ENCODE measurements at places on chromosomes 3 and 15. TPM values are rescaled to one million over a fixed set of nuclear protein-coding genes. Genes with fewer than 3 reads are reported as not detected.

DNA sequence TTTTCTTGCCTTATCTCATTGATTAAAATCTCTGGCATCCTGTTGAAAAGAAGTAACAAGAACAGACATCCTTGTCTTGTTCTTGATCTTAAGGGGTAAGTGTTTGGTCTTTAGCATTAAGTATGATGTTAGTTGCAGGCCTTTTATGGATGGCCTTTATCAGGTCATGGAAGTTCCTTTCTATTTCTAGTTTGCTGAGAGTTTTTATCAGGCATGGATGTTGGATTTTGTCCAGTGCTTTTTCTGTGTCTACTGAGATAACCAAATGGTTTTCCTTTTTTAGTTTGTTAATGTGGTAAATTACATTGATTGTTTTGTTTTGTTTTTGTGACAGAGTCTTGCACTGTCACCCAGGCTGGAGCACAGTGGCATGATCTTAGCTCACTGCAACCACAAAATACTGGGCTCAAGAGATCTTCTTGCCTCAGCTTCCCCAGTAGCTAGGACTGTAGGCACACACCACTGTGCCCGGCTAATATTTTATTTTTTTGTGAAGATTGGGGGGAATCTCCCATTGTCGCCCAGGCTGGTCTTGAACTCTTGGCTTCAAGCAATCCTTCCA is 26.3 kb downstream of the MRAS start:
- no peak overlapping the region for H3K4me3 ChIP-seq
- DNase-seq, result no peak
- no peak overlapping the region for H3K27ac ChIP-seq
- peaks cover 3% of the 10 kb centered on the region for H3K4me1 ChIP-seq
- H3K36me3 ChIP-seq, result peaks cover 5% of the 10 kb centered on the region

CD200 gene
- 2.8 TPM for total RNA-seq

DNA sequence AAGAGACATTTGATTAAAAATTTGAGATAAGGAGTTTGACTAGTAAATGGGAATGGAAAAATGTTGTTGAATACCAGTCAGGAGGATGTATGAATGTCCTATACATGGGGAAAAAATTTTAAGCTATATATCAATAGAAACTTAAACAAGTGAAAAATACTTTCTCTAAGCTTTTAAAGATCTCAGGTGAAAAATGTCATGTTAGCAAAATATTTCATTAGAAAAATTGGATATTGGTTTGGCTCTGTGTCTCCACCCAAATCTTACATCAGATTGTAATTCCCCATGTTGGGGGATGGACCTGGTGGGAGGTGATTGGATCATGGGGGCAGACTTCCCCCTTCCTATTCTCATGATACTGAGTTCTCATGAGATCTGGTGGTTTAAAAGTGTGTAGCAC is 279.6 kb upstream of the CADM2 start:
- H3K36me3 ChIP-seq, result no peaks in the 10 kb centered on the region
- DNase-seq, result no peak
- no peak overlapping the region for H3K27ac ChIP-seq
- H3K4me3 ChIP-seq, result no peak overlapping the region
- H3K4me1 ChIP-seq, result no peaks in the 10 kb centered on the region
- no peaks in the 10 kb centered on the region for H3K27me3 ChIP-seq

DNA sequence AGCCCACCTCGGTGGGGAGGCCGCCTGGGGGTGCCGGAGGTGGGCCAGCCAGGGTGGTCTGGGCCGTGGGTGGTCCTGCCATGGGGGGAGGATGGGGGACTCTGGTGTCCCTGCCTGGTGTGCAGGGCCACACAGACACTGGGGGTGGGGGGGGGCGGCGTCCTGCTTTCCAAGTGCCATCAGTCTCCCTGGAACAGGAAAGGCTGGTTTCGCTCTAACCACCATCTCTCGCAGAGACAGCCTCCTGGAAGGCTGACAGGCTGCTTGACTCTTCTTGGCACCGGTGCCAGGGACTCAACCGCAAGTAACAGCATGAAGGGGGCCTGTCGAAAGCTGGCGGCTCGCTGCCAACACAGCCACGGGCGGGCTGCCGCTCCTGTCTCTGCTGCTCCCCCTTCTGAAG is 40.3 kb downstream of the RGMA start:
- no peak overlapping the region for H3K4me3 ChIP-seq
- H3K27me3 ChIP-seq, result peaks cover 7% of the 10 kb centered on the region
- DNase-seq, result no peak
- no peak overlapping the region for H3K27ac ChIP-seq
- peaks cover 2% of the 10 kb centered on the region for H3K36me3 ChIP-seq
